ENCODE measurements at places on chromosomes 3 and 15.

DNA sequence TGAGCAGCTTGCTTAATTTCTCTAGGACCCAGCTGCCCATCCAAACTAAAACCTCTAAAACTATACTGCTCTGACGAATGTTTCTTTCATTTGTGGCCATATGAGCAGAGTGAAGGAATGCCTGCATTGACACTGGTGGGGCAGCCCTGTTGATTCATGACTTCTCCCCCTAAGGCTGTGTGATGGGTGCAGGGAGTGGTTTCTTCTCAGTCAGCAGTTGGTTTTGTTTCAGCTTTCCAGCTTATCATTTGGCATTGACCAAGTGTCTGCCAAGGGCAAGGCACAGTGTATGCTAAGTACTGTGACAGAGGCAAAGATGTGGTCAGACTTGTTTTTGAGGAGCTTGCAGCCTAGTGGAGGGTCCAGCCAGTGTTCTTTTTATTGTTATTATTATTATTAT, 4.7 kb downstream of the ABHD6 start:
- DNase-seq = no peak

- no peak for DNase-seq
Observed at GRCh38 chr15:95624100-95624499, 706.4 kb upstream of the NR2F2 start.

- no peak for DNase-seq
Observed at GRCh38 chr3:43010638-43011037, 31.5 kb downstream of the GASK1A start.

DNA sequence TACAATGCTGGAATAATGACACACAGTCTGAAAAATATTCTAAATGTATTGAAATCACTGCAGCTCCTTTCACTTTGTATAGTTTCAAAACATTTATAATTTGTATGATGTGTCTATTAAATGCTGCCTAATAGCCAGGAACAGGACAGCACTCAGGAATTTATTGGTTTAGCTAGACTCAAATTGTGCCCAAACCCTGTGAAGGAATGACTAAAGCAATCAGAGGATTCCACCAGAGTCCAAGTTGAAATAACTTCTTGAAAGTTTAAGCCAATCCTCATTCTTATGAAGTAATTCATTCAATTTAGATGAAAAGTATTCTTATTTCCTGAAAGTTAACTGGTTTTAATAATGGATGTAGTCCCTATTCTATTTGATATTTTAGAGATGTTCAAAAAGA, 267.0 kb downstream of the ZMAT3 start:
- DNase-seq = no peak

- DNase-seq = no peak
Observed at GRCh38 chr3:123533554-123534159, 51.2 kb downstream of the HACD2 start.

DNA sequence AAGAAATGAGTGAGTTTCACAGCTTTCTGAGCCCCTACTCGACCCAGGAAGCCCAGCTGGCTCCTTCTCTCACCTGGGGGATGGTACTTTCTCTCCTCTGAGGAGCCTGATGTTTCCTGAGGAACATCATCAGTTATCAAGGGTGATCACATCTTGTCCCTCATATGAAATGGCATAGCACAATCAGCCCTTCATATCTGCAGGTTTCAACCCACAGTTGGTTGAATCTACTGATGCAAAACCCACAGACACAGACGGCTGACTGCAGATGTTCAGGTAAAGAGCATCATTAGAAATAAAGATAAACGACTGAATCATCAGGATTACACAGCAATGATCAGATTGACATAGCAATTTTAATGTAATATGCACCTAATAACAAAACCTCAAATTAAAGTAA, 93.6 kb upstream of the OSTN start:
- no peak for DNase-seq

DNA sequence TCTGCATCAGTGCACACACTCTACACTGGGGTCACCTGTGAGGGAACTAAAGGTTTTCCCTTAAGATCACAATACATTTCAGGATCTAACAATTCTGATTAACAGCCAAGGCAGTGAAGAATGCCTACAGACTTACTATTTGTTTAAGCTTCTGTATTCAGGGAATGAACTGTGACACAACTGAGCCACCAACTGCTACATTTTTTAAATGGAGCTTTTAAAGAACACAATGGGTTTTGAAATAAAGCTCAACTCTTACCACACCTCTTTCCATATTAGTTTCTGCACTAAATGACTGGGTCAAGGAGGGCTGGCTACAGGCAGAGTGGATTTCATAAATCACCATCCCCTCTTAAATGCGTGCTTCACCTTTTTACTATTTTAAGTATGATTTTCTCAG, 100.2 kb downstream of the TMCC1 start:
- DNase-seq = no peak

GRCh38 chr3:193788189-193788991, 195.4 kb downstream of the OPA1 start:
- DNase-seq = no peak

DNA sequence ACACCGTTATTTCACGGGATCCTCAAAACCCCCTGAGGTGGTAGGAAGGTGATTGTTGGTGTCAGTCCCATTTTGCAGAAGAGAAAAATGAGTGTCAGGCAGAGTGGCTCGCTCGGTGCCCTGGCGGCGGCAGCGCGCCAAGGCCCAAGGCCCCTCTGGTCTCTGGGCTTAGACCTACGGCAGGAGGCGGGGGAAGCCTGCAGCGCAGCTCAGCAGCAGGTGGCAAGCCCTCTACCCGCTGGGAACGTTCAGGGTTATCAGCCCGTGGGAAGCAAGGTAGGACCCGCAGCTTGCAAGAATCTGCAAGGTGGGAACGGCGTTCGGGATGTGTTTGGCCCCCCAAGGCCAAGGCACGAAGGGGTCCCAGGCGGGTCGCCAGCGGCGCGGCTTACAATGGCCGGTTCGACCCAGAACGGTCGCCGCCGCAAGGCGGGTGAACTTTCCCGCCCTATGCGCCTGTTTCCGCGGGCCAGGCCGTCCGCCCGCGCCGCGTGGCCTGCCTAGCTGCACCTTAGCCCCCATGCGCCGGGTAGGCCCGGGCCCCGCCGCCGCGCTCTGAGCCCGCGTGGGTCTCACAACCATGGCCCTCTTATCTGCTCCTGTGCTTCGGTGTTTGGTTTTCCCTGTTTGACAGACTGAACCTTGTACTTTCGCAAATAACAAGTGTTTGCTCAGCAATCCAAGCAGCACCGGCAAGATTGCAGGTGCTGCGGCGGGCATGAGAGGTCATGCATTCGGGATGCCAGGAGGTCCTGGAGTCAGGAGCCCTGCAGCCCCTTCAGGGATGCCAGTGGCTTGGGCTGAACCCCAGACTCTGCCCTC, 39.7 kb downstream of the CCNL1 start:
- DNase-seq = no peak

DNA sequence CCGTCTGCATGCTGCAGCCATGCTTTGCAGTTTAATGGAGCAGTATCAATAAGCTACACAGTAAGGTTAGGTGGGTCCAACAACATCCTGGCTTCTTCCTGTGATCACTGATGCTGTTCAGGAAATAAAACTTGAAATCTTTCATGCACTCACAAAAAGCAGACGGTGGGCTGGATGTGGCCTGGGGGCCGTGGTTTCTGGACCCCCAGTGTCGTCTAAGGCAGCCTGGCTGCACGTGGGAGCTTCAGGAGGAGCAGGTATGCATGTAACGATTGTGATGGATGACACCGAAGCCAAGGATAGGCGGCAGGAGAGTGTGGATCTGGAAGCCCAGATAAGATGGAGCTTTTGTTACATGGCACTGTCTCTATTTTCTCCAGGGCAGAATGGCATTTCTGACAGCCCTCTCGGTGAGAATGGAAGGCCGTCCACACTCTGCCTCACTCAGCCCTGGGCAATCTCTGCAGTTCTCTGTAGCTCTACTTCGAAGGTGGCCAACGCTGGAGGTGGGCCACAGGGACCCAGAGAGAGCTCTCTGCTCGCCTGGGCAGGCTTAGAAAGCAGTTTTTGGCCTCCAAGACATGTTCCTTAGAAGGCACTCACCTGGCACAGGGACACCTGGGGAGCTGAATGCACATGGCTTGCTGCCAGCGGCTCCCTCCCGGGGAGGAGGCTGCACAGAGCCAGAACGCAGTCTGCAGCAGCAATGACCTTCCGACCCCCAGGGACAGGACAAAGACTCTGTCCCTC, 46.4 kb upstream of the IQSEC1 start:
- DNase-seq = no peak

DNA sequence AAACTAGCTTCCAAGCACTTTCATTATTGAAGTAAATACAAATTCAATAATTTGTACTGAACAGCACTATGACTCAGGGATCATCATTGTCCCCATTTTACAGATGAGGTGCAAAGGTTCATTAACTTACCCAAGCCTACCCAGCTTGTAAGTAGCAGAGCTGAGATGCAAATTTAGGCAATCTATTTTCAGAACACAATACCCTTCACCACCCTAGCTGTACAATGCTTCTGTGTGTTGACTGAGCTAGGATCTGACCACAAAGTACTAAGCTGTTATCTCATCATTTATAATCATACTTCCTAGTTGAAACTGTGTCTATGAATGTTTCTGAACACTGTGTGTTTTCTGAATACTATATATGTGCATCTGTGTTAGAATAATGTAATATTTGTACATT, 3.2 kb upstream of the ILDR1 start:
- no peak for DNase-seq

GRCh38 chr15:37087131-37087588, 13.2 kb downstream of the MEIS2 start:
- no peak for DNase-seq

- no peak for DNase-seq
Observed at GRCh38 chr3:53820756-53821580, 25.3 kb downstream of the CHDH start.

- DNase-seq = no peak
Observed at GRCh38 chr3:23519314-23520208, 286.2 kb upstream of the UBE2E1 start.

- no peak for DNase-seq
Observed at GRCh38 chr3:9439331-9439730, 41.9 kb downstream of the SETD5 start.

GRCh38 chr3:171218069-171218468, 191.5 kb upstream of the SLC2A2 start:
- no peak for DNase-seq

- DNase-seq = no peak
Observed at GRCh38 chr15:75164625-75165350, 36.9 kb upstream of the C15orf39 start.

DNA sequence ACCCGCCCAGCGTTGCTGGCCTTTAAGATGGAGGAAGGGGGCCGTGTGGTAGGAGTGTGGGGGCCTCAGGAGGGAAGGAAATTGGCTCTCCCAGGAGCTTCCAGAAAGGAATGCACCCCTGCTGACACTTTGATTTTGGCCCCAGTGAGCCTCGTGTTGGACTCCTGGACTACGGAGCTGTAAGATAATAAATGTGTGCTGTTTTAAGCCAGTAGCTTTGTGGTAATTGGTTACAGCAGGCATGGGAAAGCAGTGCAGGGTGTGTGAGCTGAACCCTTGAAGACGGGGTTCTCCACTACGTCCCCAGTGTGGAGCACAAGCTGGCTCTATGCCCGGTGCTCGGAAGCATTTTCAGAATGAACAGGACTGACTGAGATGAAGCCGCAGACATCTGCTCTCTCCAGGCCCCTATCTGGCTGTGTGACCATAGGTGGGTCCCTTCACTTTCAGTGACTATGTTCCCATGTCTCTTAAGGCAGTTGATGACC, 22.9 kb upstream of the CGNL1 start:
- no peak for DNase-seq

GRCh38 chr3:178260887-178261565, 275.2 kb upstream of the KCNMB2 start:
- DNase-seq = no peak

GRCh38 chr15:60773901-60774300, 295.0 kb upstream of the ICE2 start:
- no peak for DNase-seq

DNA sequence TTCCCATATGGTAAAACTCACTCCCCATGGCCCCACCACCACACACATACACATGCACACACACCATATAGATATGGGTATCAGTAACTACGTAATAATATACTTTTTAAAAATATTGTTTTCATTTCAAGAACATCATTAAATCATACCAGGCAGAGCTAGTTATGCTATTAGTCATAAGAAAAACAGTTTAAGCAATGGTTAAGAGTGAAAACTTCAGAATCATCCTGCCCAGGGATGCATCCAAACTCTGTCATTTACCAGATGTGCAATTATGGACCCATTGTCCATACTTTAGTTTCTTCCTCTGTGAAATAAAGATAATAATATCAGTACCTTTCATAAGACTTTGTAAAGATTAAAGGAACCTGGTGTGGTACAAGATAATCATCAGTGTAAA, 608.3 kb downstream of the RBMS3 start:
- DNase-seq = no peak

- DNase-seq = peak; percentile 43
Observed at GRCh38 chr3:10224794-10225665, 23.2 kb upstream of the TATDN2 start.

GRCh38 chr3:111314181-111314873, 227.7 kb upstream of the CD96 start:
- DNase-seq = no peak

GRCh38 chr3:79810581-79810980, 42.8 kb upstream of the ROBO1 start:
- no peak for DNase-seq

GRCh38 chr15:31487811-31488436, 161.3 kb downstream of the KLF13 start:
- DNase-seq = no peak

DNA sequence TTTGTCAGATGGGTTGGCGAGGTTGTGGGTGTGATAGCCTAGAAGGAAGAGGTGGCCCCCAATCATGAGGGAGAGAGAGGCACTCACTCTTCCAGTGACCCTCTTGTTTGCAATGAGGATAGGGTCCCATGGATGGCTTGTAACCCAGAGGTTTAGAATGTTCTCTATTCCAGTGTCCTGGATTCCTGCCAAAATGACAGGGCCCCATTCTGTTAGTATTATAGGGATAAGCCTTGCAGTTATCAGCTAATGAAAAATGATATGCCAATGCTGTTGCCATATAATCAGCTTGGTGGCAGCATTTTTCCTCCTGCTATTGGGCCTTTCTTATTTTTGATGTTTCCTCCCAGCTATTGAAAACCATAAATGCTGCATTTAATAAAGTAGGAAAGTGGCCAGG, 23.3 kb upstream of the SENP7 start:
- DNase-seq = no peak

DNA sequence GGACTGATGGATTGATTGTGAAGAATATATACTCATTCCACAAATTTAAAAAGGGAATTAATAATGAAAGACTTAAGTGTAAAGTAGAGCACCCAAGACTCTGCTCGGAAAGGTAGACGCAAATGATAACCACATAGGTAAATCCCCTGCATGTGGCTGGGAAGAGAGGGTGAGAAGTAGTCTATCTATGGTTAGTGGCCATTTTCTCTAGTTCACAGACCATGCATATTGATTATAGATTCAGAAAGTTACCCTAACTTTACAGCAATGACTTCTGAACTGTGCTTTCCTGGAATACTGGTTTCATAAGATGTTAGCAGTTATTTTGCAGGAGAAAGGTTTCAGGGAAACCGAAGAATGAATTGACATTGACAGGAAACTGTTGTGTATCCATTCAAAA, 51.7 kb downstream of the CASR start:
- no peak for DNase-seq

DNA sequence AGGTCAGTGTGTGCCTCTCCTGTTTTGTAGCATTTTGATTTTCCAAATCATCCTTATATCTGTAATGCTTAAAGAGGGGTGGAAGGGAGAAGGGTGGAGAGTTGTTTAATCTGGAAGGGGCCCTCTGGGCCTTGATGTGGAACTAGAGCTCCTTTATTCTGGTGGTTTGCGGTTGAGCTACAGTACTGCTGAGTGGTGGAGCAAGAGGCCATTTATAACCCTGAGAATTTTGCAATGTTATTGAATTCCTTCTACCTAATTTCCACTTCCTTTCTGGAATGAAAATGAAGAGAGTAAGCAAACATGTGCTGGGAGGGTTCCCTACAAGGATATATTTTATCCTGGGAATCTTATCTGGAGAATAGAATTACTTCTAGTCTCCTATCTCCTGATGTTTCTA, 35.3 kb upstream of the TUBGCP5 start:
- no peak for DNase-seq
